Effector memory CD4-positive, alpha-beta T cell (primary cell): ENCODE measurements at places on chromosomes 4 and X.
A peak's percentile ranks its signal among the peaks of the same experiment; 100 is the strongest.

GRCh38 chr4:113509851-113510250, 251.7 kb downstream of the CAMK2D start:
- DNase-seq, result no peak

DNA sequence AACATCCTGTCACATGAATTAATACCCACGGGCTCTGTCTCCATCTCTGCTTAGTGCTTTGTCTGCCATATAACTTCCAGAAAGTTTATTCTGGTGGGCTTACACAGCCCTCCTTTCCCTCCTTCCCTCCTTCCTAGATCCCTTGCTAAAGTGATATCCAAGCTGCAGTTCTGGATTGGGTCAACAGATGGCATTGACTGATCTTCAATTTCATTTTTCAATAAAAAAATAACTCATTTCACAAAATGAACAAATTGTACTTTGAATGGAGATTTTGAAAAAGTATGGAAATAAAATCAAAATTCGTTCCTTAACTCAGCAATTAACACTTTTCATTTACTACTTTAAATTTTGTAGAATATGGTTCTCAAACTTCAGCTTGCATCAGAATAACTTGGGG, 94.9 kb downstream of the NXF2 start:
- no peak for DNase-seq

DNA sequence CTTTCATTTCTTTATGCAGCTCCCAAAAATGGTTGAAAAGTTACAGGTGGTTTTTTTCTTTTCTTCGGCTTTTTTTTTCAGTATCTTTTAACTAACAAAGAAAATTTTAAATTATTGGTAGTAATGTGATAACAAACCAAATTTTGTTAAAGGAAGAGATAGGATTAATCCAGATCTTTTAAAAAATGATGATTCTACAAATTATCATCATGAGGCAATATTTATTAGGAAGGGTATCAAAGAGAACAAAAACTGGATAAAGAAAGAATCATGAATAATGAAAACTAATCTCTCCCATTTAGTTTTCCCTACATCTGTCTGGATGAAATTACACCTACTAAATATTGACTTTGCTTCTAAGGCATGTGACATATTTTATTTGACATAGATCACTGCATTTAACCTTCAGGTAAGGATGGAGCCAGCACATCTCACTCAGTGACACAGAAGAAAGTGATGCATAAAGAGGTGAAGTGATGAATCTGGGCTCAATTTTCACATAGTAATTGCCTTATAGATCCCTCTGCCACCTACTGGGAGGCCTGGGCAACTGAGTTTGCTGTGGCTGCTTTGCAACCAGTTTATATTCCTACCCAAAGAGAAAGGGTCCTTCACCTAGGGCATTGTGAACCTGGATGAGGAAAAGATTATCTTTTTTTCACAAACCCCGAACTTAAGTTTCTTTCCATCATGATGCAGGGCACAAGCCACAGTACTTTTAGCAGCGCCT, 155.6 kb downstream of the HNRNPD start:
- no peak for DNase-seq

DNA sequence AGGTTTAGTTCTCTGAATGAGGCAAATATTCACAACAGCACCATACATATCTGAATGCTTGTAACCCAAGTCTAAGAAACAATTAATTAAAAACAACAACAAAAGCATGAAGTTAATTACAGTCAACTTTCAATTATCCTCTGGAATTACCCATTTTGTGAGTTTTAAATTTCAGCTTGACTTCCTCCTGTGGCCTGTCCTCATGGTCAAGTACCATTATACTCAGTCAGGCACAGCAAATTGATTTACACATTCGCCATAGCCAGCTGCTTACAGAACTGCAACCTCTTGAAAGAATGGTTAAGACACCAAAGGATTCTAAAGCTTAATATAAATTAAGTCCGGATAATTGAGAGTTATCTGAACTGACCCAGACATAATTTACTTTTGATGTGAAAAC, 306.5 kb downstream of the CAMK2D start:
- no peak for DNase-seq

DNA sequence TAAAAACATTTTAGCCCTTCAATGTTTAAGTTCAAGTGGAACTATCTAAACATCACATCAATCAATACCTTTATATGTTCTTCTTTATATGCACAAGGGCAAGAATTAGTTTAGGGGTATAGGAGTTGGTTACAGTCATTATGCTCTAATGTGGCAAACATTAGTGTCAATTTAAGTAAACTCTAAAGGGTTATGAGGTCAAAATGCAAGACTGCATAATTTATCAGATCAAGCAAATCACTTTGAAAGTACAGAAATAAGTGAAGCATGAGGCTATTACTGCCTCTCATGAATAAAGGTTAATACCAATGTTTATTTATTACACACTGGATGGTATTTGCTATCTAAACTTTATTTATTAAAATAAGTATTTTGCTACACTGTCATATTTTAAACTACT, 59.7 kb downstream of the MAB21L2 start:
- DNase-seq, result no peak

DNA sequence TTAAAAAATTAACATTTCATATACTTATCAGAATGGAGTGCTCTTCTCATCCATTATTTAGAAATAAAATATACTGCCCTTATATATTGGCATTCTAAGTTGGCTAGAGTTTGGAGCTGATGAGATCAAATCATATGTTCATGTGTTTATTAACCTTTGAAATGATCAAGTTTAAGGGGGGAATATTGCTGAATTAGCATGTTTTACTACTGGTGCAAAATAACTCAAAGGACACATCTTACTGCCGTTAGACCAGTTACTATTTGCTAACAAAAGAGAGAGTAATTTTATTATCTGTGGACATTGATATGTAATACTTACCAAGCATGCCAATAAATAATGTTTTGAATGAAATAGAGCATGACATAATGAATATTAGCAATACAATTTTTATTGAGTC, 901.0 kb downstream of the CCSER1 start:
- no peak for DNase-seq

DNA sequence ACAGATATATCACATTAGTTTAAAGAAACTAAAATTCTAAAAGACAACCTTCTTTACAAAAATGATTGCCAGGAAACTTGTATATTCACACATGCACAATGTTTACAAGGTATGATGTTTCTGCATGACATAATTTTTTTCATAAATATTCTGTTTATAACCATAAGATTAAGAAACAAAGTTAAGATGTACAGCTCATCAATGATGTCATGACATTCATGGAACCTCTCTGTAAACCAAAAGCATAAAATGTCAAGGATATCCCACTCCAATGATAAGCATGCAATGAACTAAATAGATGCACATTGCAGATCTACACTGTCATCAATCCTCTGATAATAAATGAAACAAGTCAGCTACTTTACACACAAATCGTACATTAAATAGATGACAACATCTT, 136.0 kb downstream of the MAB21L2 start:
- no peak for DNase-seq

DNA sequence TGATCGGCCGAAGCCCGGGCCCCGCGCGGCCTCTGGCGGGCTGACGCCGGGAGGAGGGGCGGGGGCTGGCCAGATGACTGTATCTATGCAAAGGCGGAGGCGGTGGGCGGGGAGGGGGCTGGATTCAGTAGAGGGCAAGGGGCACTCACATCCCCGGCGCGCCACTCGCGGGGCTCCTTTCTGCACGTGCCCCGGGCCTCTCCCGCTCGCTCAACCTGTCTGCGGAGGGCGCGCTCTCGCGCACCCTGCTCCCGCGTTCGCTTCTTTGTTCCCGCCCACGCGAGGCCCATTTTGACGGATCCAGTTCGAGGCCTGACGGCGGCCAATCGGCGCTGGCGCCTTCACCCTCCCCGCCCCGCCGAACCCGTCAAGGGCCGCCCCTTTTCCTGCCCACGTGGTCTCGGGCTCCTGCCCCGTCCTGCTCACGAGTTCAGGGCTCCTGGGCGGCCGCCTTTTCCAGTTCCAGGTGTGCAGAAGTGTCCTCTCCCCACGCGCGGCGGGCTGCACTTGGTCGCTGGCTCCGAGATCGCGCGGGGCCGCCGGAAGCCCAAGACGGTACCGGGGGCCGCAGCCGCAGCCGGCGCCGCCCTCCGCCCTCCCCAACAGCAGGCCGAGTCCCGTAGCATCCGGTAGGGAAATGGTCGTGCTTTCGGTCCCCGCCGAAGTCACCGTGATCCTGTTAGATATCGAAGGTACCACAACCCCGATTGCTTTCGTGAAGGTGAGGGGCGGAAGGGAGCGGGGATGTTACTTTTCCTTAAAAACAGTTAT, at the start of the genes ENOPH1 and HNRNPDL:
TSS of gene ENOPH1 (plus strand) at position 398 of the 771 bp plus-strand sequence. CDS start at position 638, 240 bp downstream.
TSS of gene HNRNPDL (minus strand) at position 270 of the 771 bp plus-strand sequence. CDS start 772 bp downstream, outside the sequence.
- DNase-seq, result peak; percentile 92

- DNase-seq, result no peak
Measured at GRCh38 chr4:173468314-173468713, 61.7 kb downstream of the HAND2 start.

GRCh38 chr4:85776579-85776978, 301.6 kb downstream of the ARHGAP24 start:
- DNase-seq, result no peak

DNA sequence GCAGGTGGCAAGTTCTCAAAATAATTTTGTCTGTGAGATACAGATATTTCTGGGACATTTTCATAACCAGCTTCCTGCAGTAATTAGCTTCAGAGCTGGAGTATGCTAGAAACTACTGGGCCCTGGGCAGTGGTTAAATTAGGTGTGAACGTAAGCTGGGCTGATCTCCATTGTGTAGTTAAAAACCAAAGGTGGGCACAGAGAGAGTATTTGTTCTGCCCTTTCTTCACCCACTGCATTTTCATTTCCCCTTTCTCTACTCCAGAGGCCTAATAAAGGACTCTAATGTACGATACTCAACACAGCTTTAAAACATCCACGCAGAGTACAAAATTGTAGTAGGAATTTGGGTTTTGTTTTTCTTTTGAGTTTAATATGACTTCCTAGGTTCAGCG, 252.7 kb downstream of the SPRY1 start:
- no peak for DNase-seq

- DNase-seq, result no peak
Measured at GRCh38 chr4:93221771-93222170, 606.8 kb upstream of the ATOH1 start.

DNA sequence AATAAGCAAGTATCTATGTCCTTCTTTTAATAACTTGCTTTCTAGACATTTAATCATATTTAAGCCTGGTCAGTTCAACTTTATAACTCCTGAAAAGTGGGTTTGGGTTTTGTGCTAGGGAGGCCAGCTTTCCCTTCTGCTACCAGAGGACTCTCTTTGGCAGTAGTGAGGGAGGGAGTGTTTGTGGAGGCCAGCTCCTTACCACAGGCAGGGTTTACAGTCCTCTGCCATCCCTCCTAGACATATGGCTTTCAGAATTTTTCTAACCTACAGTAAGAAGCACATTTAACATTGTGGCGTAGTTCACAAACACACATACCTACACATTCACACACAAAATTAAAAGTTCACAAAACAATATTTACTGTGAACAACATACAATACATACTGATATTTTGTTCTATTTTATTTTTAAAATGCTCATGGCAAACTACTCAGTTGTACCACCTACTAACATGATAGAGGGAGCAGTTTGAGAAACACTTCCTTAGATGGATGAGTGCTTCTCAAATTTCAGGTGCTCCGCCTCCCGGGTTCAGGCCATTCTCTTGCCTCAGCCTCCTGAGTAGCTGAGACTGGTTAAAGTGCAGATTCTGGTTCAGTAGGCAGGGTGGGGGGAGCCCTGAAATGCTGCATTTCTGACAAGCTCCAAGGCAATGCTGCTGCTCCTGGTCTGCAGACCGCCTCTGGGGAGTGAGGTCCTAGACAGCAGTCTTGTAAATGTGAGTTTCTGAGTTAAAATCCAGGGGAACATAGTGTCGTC, 86.7 kb downstream of the PTTG2 start:
- DNase-seq, result no peak

DNA sequence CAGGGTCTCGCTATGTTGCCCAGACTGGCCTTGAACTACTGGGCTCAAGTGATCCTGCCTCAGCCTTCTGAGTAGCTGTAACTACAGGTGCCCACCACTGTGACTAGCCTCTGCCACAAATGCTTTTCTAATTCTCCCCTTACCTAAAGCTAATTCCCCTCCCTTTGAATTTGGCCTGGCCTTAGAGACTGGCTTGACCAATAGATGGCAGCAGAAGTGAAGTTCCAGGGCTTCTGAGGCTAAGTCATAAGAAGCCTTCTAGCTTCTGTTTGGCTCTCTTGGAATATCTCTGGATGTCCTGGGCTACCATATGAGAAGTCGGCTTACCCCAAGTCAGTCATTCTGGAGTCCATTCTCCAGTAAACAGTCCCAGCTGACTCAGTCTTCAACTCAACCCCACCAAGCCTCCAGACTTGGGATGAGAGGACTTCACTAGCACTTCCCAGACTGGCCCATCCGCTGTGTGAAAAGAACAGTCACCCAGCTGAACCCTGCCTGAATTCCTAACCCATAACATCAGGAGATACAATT, 61.0 kb downstream of the HPRT1 start:
- no peak for DNase-seq

DNA sequence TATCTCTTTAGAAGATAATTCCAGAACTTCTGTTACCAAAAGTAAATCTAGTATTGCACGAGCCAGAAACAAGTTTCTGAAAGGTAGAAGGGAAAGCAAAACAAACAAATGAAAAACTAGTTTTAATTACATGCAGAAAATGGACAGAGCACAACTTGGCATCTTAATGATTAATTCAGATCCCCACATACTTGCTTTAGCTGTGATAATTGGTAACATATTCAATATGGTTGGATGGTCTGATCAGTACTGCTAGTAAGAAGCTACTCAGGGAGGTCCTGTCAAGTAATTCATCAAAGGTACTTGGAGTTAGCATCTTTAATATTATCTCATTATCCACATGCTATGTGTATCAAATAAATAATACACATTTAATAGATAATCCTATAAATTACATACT, 204.3 kb downstream of the TRAM1L1 start:
- no peak for DNase-seq

DNA sequence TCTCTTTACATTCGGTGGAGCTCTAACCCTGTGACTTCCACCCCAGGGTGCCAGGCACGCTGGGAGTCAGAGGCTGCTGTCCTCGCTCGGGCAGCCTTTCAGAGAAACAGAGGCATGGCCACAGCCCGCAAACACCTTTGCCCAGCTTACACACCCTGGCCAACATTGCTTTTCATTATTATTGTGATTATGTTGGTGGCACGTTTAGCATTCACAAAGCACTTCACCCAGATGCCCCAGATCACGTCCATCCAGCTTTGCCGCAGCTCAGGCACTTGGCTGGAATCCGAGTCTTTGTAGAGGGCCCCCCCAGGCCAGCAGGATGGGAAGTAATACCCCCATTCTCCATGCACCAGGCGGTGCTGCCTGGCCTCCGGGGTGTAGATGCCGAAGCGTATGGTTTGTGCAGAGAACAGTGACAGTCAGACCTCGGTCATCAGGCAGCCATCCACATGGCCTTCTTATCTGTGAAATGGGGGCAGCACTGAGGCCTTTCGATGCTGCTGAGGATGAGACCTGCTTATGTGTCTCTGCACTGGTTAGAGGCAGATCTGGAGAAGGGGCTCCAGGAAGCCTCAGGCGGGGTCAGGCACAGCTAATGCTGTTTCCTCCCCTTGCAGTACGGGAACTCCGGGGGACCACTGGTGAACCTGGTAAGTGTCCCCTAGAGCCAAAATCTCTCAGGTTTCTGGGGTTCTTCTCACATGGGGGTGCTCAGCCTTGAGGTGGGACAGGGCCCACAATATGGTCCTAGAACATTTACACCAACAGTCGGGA, 22.3 kb downstream of the HTRA3 start:
- DNase-seq, result no peak
